ENCODE measurements at places on chromosomes 12 and 14.
A peak's percentile ranks its signal among the peaks of the same experiment; 100 is the strongest.

DNA sequence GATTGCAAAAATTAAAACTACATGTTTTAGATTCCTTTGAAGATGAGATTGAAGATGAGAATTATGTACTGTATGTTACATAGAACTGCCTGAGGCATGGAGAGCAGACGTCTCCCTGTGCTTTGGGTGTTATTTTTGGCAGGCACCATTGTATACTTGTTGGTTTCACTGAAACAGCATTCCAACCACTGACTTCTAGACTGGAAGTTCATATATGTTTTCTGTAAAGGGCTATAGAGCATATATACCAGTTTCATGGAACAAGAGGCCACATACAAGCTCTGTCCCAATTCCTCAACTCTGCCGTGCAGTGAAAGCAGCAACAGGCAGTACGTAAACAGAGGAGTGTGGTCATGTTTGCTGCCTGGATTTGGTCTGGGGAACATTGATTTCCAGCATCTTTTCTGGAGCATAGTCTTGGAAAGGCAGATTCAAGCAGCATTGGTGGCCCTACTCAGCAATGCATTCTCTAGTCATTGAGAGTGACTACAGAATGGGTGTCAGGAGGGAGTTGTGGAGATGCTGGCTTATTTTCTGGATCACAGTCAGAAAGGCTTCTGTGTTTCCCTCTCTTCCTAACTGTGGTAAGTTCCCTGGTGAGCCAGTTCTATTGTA lies 57.6 kb upstream of the CNTN1 start:
- no peak for DNase-seq
- no peaks in the 10 kb centered on the region for H3K36me3 ChIP-seq
- no peak overlapping the region for H3K27ac ChIP-seq
- H3K4me1 ChIP-seq, result no peaks in the 10 kb centered on the region
- H3K4me3 ChIP-seq, result no peak overlapping the region

GRCh38 chr12:131101006-131101405 lies 147.3 kb downstream of the ADGRD1 start:
- H3K36me3 ChIP-seq, result no peaks in the 10 kb centered on the region
- no peak for DNase-seq
- H3K4me1 ChIP-seq, result peaks cover 34% of the 10 kb centered on the region
- H3K27ac ChIP-seq, result no peak overlapping the region

GRCh38 chr14:75141062-75141461 lies 14.2 kb upstream of the NEK9 start:
- no peaks in the 10 kb centered on the region for H3K27me3 ChIP-seq
- H3K27ac ChIP-seq, result no peak overlapping the region
- H3K4me1 ChIP-seq, result peaks cover 3% of the 10 kb centered on the region
- no peak for DNase-seq
- no peak overlapping the region for H3K4me3 ChIP-seq
- peaks cover 5% of the 10 kb centered on the region for H3K36me3 ChIP-seq

- peaks cover 8% of the 10 kb centered on the region for H3K4me1 ChIP-seq
- no peak overlapping the region for H3K4me3 ChIP-seq
- DNase-seq, result no peak
Observed at GRCh38 chr14:49691031-49691430, 1.9 kb upstream of the KLHDC1 start.

- H3K27me3 ChIP-seq, result peaks cover 19% of the 10 kb centered on the region
- no peaks in the 10 kb centered on the region for H3K36me3 ChIP-seq
- peak overlapping the region; percentile 58 for H3K27ac ChIP-seq
- H3K4me1 ChIP-seq, result peaks cover 16% of the 10 kb centered on the region
Observed at GRCh38 chr14:67622675-67623074, 3.0 kb downstream of the ARG2 start.
